ENCODE measurements at places on chromosomes 1 and 21.

GRCh38 chr1:159229260-159229885, 24.7 kb downstream of the ACKR1 start:
- no peak for DNase-seq

DNA sequence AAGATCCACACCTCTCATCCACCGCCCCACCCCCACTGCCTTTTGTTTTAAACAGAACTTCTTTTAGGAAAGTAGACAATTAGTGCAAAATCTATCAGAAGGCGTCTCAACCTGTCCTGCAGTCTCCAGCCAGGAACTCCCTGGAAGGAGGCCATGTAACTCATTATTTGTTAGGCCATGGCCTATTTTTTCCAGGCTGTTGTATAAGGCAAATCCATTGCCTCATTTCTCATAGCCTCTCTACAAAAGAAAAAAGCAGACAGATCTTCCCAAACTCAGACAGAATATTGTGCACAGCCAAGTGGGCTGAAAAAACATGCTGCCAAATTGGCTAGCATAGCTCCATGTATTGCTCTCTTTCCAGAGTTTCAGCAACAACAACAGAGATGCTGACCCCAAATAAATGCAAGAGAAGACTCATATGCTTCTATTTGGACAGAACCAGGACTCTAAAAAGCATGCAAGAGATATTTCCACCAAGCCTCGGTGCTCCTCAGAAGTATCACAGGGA, 770.7 kb upstream of the CXADR start:
- no peak for DNase-seq

DNA sequence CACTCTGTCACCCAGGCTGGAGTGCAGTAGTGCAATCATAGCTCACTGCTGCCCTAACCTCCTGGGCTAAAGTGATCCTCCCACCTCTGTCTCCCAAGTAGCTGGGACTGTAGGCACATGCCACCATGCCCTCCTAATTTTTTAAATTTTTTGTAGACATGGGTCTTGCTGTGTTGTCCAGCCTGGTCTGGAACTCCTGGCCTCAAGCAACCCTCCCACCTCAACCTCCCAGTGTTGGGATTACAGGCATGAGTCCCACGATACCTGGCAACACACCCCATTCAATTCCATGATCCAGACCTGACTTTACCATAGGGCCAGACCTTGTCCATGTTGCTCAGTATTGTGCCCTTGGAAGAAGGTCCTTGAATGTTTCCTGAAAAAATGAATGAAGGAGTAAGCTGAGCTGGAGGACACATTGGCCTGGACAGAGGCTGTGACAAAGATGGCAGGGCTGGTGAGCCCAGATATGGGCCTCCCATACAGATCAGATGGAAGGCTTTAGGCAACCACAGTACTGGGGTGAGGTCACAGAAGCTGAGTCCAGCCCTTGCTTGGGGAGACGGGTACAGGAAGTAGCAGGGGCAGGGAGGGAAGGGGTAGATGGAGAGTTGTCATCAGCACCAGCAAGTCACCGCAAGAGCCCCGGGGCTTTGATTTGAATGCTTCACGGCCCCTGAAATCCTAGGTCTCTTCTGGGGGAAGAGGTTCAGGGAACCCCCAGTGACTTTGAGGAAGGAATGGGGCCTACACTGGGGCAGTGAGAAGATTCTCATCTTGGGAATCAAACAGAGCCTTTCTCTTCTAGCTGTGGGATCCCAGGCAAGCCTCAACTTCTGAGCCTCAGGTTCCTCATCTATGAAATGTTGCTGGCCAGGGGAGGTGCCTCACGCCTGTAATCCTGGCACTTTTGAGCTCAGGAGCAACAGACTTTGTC, 40.1 kb upstream of the DMBX1 start:
- no peak for DNase-seq

DNA sequence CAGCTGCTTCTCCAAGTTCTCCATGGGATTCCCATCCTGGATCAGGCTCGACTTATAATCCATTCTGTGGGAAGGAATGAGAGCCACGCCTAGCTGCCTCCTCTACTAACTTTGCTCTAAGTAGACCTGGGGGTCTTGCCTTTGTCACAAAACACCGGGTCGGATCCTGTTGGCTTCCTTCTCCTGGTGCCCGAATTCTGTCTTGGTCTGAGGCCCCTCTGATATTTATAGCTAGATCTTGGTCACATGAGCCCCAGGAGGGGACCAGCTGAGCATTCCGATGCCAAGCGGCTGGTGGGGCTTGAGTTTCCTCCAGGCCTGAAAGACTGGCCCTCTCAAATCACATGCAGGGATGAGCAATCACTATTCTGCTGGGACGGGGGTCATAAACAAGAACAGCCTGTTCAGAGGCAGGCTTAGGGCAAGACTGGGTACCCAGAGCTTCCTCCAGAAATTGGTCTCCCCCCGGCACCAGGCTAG, at the start of gene TRIM63:
Gene TRIM63 (minus strand): TSS at position 199 of the 480 bp plus-strand sequence. CDS start 136 bp downstream, at position 63.
- DNase-seq = no peak

Data from D341Med (cell line).